ENCODE measurements at places on chromosomes 6 and 20.

DNA sequence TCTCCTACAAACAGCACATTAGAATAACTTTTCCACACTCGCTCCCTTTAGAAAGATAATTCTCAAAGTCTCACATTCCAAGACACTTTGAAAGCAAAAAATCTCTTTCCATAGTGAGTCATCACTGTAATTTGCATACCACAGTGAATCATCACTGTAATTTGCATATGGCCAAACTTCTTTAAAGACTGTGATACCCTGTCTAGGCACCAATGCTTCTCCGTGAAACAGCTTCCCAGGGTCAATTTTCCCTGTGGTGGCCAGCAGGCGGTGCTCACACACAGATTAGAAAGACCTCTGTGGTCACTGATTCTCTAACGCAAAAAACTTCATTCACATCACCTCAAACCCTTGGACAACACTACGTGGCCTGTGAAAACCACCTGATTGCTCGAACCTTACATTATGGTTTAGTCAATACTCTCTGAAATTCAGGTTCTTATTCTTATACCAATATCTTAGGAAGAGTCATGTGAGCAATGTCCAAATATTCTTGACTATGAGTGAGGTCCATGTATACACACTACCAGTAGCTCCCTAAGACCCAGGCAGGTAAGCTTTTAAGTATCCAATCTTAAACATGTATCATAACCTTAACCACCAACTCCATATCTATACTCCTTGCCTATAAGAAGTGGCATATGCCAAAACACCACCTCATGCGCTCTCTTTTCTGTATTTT, 78.5 kb upstream of the PHACTR1 start:
- no peak overlapping the region for H3K27ac ChIP-seq
- peak; percentile 31 for DNase-seq
- H3K36me3 ChIP-seq = no peaks in the 10 kb centered on the region
- H3K4me3 ChIP-seq = no peak overlapping the region

GRCh38 chr6:28107506-28107905, 16.9 kb upstream of the ZSCAN16 start:
- H3K36me3 ChIP-seq = no peaks in the 10 kb centered on the region
- no peak for DNase-seq
- H3K4me3 ChIP-seq = no peak overlapping the region
- H3K4me1 ChIP-seq = no peaks in the 10 kb centered on the region
- no peaks in the 10 kb centered on the region for H3K27me3 ChIP-seq
- no peak overlapping the region for H3K27ac ChIP-seq

- no peak overlapping the region for H3K4me3 ChIP-seq
- H3K27me3 ChIP-seq = no peaks in the 10 kb centered on the region
- DNase-seq = peak; percentile 69
- H3K36me3 ChIP-seq = no peaks in the 10 kb centered on the region
Observed at GRCh38 chr20:38209054-38209675, 44.1 kb upstream of the TGM2 start.

GRCh38 chr6:38134704-38135088, 315.2 kb downstream of the ZFAND3 start:
- DNase-seq = no peak
- no peaks in the 10 kb centered on the region for H3K27me3 ChIP-seq
- no peaks in the 10 kb centered on the region for H3K36me3 ChIP-seq
- peak overlapping the region; percentile 7 for H3K27ac ChIP-seq

DNA sequence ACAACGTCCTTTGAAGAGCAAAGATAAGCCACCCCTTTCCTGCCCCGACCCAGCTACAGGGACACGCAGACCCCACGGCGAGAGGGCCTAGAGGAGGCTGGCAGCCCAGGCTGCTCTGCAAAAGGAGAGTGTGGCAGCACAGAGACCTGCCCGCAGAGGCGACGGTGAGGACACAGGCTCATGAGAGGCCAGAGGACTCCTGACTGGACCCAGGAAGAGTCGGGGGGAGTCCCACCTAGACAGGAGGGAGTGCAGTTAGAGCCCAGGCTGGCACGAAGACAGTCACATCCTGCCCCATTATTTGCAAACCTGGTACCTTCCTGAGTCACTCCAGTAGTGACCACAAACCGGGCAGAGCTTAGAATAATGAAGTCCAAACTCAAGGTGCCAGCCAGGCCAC, 227.7 kb upstream of the CDH4 start:
- H3K4me1 ChIP-seq = no peaks in the 10 kb centered on the region
- DNase-seq = no peak
- no peak overlapping the region for H3K4me3 ChIP-seq
- no peak overlapping the region for H3K27ac ChIP-seq
- no peaks in the 10 kb centered on the region for H3K36me3 ChIP-seq

Data from heart right ventricle (tissue), 16 donors.